ENCODE measurements at places on chromosomes 3 and 15.
A peak's percentile ranks its signal among the peaks of the same experiment; 100 is the strongest.

- DNase-seq = no peak
Measured at GRCh38 chr15:49817100-49817499, 196.3 kb downstream of the DTWD1 start.

DNA sequence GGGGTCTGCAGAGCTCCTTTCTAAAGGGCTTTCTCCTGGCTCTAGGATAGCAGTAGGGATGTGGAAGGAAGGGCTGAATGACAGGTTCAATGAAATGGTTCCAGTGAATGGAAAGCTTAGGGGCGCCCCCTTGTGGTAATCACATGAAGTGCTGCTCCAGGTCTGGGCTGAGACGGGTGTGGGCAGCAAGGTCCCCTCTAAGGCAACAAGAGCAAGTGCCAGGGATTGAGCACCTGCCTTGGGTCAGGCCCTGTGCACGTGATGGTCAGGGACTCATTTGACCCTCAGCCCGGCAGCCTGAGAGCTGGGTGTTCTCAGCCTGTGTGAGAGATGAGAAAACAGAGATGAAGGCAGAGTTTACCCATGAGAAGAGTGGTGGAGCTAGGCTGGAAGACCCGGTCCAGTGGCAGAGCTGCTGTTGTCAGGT is 12.1 kb upstream of the CX3CR1 start:
- DNase-seq = peak; percentile 75

- DNase-seq = peak; percentile 49
Measured at GRCh38 chr3:43996379-43997301, 245.0 kb upstream of the TOPAZ1 start.

DNA sequence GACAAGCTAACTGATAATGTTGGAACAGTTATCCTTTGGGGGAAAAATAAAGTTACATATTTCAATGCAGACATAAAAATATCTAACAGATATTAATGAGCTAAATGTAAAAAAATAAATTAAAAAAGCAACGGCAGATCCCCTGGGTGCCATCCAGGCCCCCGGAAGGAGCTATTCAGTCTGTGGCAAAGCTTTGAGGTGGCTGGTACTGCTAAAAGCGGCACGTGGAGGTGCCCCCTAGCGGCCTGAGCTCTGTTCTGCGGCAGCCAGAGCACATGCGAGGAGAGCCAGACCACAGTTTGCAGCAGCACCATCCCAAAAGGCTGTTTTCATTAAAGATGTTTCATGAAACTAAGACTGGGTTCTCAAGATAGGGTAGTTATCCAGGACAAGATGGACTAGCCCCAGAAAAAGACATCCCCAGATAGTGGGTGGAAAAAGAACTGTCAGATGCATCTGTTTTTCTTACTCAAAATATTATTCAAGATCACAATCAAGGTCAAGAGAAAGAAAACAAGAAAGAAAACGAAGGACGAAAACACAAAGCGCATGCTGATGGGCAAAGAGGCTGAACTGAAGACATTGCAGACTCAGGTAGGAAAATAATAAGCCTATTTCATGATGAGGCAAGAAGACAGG is 18.7 kb downstream of the AP3S2 start:
- peak; percentile 89 for DNase-seq

DNA sequence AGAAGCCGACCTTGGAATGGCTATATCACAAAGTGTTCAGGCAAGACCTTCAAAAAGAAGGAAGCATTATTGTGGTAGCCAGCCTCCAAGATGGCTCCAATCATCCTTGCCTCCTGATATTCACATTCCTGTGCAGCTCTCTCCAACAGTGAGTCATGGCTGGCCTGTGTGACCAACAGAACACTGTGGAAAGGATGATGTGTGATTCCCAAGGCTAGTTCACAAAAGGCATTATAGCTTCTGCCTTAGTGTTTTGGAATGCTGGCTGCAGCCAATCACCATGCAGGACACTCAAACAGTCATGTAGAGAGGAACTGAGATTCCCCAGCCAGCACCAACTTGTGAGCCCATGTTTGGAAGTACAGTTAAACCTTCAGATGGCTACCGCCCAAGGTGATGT is 102.6 kb downstream of the EFL1 start:
- peak; percentile 90 for DNase-seq

DNA sequence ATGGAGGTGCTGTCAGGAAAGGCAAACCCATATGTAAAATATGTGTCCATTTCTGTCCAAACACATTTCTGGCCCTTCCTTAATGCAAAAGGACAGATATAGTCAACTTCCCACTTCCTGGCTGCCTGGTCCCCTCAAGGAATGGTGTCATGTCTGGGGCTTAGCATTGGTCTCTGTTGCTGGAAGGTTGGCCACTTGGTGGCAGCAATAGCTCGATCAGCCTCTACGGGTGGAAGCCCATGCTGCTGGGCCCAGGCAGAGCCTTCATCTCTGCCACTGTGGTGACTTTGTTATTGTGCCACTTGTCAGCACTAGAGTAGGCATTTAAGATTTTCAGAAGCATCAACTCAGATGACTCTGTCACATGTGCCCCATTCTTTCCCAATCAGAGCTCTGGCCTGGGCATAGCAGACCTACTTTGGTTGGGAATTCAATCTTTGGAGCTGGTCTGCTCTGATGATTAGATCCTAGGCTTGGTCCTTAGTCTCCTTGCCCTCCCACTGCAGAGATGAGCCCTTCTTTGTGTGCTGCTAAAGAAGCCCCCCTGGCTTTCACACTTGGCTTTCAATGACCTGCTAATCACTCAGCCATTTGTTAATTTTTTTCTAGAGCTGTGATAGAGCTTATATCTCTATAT is 51.0 kb upstream of the SPSB4 start:
- peak; percentile 67 for DNase-seq

GRCh38 chr3:18891641-18892040 is 256.7 kb upstream of the KCNH8 start:
- DNase-seq = no peak

DNA sequence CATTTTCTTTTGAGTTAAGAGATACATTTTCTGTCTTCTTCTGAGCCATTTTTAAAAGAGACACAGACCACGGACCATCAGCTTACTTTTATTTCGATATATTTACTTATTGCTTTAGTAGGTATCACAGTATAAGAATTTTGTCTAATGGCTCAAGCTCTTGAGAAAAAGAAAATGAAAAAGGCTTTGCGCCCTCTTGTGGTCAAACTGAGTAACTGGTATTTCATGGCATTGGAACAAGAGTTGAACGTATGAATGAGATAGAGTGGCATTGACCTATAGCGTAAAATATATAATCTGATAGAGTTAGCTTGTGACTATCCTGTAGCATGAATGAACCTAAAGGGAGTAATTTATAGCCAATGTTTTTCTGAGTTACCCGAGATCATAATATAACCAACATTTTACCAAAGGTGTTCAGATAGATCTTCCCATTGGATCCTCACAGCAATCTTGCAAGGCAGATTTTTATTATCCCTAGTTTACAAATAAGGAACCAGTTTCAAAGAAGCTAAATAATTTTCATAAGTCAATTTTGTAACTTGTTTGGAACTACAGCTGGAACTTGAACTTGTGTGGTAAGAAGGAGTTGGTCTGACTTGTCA is 154.6 kb downstream of the POLR2M start:
- peak; percentile 50 for DNase-seq

DNA sequence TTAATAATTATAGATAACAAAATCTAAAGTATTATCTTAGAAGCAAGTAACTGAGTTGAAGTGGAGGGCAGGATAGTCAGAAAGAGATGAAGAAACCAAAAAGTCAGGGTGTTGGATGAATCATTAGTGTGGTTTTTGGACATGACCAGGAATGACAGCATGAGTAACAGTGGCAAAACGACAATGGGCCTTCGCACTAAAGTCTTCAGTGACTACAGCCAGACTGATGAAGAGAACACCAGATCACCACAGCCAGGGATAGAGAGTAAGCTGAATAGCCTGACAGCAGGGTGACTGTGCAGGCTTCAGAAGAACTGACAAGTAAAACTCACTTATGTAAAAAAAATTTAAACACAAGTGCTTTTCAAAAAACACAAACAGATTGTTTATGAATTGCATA is 96.0 kb upstream of the MELTF start:
- DNase-seq = peak; percentile 38

GRCh38 chr3:131856171-131856570 is 178.6 kb downstream of the CPNE4 start:
- DNase-seq = no peak

GRCh38 chr3:127566833-127567232 is 23.7 kb downstream of the TPRA1 start:
- no peak for DNase-seq

DNA sequence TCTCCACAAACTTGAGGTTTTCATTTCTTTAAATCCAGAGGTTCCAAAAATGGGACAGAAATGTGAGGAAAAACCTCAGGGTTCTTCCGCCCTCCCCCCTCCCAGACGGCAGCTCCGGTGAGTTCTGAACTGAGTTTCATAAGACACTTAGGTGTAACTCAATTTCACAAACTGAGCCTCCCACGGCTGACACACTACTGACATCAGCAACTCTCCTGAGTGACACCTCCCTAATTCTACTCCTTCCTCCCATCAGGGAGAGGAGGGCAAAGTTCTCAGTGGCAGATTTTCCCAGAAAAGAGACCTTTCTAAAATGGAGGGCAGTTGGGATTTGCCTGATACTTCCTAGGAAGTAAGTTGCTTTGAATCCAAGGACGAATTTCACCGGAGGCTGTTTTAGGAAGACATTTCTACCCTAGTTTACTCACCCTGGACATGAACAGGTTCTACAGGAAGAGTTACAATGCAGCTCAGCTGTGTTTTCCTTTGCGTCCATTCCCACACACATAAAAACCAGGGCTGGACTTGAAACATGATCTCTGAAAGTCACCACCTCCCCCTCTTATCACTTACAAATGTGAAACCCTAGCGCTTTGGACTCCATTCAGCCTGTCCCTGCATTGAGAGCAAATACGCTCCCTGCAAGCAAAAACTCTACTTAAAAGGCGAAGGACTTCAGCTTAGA is 78.1 kb upstream of the LMOD3 start:
- no peak for DNase-seq

DNA sequence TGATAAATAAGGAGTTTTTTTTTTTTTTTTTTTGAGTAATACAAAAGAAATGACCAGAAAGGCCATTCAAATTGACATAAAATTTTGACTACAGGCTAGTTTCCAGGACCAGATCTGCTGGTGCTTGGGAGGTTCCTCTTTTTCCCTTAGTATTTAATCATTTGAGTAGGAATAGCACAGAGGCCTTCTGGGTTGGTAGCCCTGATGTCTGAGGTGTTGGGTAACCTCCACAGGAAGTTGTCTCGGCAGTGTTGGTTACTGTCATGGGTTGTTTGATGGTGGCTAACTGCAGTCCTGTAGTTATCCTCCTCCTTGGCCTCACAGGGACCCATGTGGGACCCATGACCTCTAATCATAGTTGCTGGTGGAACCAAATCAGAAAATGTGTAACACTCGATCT is 91.1 kb downstream of the USP13 start:
- DNase-seq = peak; percentile 10

DNA sequence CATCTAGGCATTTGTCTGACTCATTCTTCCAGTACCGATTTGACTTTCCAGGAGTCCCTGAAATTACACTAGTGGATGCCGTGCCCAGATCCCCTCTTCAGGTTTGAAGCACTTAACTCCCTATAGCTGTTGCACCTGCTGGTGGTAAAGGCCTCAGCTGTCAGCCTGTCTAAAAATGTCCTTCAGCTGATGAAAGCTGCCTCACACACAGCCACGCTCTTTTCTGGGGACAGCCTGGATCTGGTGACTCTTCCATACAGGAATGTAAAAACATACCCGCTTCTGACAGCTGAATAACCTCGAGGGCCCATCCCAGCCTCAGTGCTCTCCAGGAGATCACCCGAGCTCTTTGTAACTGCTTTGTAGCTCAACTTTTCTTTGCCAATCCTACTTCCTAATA is 534.1 kb upstream of the GRM7 start:
- no peak for DNase-seq

- DNase-seq = no peak
Measured at GRCh38 chr3:171095063-171095462, 68.5 kb upstream of the SLC2A2 start.

GRCh38 chr15:72368325-72368724 is 7.5 kb downstream of the HEXA start:
- DNase-seq = no peak

GRCh38 chr15:68081869-68082505 is 27.9 kb downstream of the PIAS1 start:
- no peak for DNase-seq

GRCh38 chr3:184597829-184598573 is 36.4 kb downstream of the EPHB3 start:
- no peak for DNase-seq

DNA sequence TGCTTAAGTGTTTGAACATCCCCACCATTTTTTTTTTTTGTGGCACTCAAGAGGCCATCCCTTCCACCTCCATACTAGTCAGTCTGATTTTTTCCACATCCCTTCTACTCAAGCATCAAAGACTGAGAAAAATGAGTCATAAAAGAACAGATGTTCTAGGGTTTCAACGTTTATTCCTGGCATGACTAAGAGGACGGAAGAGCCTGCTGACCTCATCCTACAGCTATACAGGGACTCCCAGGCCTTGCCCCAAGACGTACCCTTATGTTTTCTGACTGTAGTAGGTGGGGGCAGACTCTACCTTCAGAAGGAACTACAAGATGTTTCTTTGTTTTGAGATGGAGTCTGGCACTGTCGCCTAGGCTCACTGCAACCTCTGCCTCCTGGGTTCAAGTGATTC is 3.3 kb upstream of the ITPKA start:
- DNase-seq = peak; percentile 94

- DNase-seq = peak; percentile 90
Measured at GRCh38 chr15:31024330-31024729, 32.9 kb upstream of the MTMR10 start.

DNA sequence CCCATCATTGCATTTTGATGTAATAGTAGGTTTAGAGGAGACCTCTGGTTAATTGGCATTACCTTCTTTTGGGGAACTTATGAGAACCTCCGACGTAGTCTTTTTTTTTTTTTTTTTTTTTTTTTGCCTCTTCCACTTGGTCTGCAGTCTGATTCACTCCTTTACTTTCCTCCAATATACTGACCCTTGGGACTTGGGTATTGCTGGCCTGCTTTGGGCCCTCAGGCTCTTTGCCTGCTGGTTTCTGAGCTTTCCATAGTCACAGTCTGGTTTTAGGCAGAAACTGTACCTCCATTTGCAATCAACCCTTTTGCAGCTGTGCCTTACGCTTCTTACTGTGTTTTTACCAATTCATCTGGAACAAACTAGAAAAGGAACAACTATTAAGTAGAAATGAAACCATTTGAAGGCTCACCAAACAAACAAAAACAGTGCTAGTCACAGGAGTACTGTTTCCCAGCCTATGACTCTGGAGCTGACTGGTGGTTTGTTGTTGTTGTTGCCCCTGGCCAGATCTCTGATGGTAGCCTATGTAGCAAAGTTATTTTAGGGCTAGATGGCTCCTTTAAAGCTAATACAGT is 272.8 kb downstream of the BBX start:
- no peak for DNase-seq

DNA sequence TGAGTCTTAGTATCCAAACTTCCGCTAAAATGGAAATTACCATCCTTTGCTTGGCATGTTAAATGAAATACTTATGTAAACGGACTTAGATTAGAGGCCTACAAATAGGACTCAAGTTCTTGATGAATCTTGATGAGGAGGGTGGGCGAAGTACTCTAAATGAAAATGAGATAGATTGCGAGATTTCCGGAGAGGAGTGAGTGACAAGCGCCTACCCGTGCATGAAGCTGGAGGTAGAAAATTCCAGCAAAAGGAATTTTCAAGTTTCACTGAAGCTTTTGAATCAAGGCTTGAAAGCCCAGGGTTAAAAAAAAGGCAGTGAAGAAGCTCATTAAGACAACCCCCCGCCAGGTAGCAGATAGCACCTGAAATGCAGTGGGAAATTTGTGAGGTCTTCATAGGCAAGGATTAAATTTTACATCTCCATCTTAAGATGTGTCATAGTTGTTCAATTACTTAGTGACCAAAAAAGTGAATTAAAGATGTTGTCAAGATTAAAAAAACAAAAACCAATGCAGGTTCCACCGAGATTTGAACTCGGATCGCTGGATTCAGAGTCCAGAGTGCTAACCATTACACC is 655 bp upstream of the RAB11A start:
- no peak for DNase-seq
